HEK293T (cell line): ENCODE measurements at places on chromosomes 1 and 21.

DNA sequence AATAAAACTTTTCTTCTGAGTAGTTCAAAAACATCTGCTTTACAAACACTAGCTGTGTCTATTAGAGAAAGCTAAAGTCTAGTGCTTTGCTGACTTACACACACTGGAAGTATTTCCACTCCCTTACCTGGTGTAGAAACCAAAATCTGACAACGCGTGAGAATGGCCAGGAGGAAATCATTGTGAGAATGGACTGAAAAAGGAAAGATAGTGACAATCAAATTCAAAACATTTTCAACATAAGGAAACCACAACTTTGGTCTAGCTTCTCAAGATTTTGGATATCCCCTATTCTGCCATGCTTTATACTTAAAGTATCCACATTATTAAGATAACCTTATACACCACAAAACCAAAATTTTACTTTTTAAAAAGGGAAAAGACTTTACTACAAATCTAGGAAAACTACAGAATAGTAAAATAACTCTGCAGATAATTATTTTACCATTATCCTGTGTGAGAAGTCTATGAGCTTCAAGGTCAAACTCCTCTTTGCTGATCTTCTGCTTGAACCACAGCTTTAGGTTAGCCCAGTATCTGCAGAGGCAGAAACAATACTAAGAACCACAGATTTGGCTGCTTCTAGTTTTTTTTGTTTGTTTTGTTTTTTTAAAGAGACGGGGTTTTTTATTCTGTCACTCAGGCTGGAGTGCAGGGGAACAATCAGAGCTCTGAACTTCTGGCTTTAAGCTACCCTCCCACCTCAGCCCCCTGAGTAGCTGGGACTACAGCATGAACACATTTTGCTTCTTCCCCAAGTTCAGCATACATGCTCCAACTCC lies 6.6 kb downstream of the TADA1 start:
- DNase-seq, result no peak

DNA sequence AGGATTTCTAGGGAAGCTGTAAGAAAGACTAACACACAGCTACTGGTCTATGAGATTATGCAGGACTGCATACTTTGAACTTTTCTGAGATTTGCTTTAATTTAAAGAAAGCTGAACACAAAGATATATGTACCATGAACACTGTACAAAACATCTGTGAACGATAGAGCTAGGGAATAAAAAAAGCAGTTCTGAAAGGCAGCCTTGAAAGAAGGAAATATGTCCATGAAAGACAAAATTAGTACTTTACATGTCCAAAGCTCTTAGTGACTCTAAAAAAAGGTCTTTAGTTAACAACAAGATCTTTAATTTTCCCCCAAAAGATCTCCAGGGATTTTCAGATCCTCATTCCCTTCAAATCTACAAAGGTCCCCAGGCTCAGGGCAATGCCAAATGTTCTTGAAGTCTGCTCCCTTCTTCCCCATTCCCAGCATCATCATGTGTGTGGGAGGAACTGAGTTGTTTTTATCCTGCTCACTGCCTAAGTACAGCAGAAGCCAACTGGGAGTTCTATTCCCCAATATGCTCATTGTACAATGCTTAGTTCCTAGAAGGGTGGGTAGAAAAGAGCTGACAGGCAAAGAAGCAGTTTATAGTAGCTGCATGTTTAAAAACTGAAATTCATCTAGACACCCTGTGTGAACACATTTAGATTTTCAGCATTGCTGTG lies 60.1 kb upstream of the PTCH2 start:
- no peak for DNase-seq

DNA sequence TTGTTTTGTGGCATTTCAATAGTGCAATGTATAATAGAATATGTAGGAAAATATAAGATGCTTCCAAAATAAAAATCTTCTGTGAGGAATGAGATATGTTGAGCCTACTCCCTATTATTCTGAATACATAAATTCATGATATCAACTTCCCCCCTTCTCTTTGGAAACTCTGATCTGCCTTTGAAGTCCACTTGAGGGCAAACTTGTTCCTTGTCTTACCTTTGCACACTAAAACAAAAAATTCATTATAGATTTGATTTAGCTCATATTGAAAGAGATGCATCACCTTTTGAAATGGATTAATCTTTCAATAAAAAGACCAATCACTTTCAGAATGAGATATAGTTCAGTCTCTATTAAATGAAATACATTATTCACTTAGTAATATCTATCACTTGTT lies 580.7 kb upstream of the ADGRL4 start:
- DNase-seq, result no peak

- no peak for DNase-seq
Observed at GRCh38 chr1:2268285-2269056, 40.4 kb downstream of the SKI start.
